ENCODE measurements at places on chromosomes 1 and 21. TPM values are rescaled to one million over a fixed set of nuclear protein-coding genes. Genes with fewer than 3 reads are reported as not detected.

DNA sequence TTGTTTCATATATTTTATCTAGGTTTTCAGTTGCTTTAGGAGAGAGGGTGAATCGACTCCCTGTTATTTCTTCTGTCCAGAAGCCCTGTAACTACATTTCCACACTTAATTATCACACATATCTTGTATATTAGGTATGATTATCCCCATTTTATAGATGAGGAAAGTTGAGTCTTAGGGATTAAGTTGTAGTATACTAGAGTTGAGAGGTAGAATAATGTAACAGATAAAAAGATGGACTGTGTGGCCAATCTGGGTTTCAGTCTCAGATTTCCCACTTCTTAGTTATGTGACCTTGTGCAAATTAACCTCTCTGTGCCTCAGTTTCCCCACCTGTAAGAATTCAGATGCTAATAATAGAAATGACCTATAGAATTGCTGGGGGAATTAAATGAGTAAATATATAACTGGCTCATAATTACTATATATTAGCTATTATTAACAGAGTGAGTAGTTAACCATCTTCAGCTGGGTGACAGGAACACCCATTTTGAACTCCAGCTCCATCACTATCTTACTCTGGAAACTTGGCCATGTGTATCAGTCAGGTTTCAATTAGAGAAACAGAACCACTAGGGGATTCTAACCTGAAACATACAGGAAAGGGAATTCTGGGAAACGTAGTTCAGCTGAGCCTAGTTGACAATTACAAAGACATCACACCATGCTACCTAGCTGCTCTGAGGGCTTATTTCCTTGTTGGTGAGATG is 20.4 kb upstream of the FOXO6 start:
- no peak for DNase-seq

DNA sequence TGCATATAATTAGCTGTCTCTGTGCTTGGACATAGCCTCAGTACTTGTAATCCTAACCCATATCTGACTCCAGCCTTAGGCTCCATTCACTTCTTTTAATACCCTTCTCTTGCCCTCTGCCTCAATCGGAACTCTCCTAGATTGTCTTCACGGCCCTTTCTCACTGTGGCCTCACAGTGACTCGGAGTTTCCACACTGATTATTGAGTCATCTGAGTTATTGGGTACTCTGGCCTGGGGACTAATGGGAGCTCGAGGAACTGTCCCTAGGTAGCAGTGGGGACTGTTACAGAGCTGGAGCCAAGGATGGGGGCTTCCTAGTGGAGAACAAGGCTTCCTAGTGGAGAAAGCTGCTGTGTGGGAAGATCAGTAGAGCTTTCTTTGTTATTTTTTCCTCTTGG is 17.0 kb downstream of the TRAF5 start:
- no peak for DNase-seq

The FCAMR gene
- total RNA-seq, result not detected

DNA sequence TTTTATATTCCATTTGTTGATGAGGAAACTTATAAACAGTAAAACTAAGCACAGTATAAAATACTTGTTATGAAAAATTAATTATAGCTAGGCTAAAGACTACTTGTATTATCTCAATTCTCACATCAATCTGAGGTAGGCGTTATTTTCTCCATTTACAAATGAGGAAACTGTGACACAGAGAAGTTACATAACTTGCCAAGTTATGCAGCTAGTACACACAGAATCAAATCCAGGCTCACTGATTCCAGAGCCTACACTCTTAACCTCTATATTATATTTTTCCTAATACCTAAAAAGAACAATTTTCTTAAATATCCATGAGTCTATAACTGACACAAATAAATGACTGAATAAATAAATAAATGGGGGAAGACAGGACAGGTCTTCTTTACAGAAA is 11.2 kb upstream of the VPS45 start:
- no peak for DNase-seq

The KRTAP13-1 gene
- not detected for total RNA-seq

DNA sequence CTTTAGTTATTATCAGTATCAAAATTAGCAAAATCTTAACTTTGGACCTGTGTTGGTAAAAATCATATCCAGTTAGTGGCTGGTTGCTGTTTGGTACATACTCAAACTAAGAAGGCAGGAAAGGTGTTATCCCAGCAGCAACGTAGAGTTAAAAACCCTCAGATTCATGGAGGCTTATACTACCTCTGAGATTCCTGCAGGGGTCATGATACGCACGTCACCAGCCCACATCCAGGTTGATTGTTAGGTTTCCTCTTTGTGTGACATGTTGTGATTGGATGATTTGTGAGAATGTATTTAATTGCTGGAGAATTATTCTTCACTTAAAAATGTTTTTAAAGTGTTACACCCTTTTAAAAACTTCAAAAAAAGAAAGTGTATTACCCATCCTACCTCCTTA is 423.3 kb upstream of the ADGRL2 start:
- no peak for DNase-seq

The PROX1 gene
- 39.7 TPM for total RNA-seq

DNA sequence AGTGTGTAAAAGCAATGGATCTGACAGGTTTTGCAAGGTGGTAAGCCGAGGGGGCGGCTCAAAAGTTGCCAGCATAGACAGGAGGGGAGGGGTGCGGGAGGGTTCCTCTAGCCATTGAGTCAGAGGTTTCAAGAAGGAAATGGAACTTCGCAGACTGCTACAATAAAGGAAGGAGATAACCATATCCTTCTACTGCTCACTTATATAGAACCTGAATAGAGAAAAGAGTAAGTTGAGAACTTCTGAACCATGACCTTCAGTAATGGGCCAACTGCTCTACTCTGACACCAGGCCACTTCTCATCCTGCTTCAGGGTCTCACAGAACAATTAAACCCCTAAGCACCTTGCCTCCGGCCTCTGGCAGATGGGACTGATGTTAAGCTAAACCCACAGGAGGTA is 26.3 kb upstream of the BCAR3 start:
- no peak for DNase-seq

- DNase-seq, result no peak
These were observed 27.7 kb upstream of the SLC5A9 start for GRCh38 chr1:48194801-48195200.

The TRIM67 gene
- total RNA-seq, result not detected

DNA sequence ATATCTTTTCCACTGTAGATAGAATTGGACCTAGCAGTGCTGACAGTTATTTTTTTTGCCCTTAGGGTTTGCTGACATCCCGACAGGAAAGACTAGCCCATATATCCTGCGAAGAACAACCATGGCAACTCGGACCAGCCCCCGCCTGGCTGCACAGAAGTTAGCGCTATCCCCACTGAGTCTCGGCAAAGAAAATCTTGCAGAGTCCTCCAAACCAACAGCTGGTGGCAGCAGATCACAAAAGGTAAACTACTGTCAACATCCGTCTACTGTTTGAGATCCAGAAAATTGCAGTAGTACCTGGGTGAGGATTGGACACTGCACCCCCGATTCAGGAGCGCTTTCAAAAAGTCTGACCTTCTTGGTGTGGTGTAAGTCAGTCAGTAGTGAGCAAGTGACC is 55.8 kb downstream of the CENPF start:
- no peak for DNase-seq

DNA sequence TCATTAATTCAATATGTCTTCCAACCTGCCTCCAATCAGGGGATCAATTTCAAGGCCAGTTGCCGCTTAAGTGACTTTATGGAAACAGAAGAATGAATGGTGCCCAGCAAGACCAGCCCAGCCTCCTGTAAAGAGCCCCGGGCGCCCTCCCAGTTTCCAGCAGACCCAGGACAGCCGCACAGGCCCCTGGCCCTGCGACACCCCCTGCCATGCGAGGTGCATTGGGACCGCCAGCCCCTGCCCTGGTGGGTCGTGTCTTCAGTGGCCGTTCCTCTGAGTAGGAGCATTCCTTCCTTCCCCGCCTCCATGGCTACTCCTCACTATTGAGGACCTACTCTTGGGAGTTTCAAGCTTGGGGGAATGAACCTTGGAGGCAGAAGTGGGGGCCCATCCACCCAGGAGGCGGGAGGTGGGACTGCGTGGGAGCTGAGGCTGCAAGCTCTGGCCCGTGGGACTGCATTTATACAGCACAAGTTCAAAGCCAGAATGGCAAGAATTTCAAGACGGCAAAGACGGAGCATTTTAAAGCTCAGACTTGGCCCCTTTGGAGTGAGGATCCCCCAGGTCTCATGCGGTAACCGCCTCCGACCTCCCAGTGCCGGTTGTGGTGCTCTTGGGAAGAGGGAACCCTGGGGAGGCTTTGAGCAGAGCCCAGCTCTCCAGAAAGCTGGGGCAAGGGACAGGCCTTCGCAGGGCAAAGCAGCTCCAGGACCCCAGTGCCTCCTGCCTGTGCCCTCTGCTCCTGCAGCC is 73.1 kb upstream of the ACTRT2 start:
- no peak for DNase-seq

DNA sequence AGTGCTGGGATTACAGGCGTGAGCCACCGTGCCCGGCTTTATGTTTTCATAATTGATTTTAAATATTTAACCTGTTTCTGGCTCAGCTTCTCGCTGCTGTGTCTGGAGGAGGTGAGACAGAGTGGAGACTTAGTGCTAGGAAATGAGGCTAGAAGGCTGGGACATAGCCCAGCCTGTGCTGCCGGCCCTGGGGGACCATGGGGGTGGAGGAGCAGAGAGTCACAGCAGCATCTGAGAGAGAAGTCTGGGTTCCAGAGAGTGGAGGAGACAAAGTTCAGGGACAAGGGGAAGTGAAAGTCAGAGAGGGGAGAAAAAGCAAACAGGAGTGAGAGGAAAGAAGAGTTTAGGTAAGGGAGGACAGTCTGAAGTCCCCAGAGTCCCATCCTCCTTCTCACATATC is 71.9 kb downstream of the LHX9 start:
- DNase-seq, result no peak

DNA sequence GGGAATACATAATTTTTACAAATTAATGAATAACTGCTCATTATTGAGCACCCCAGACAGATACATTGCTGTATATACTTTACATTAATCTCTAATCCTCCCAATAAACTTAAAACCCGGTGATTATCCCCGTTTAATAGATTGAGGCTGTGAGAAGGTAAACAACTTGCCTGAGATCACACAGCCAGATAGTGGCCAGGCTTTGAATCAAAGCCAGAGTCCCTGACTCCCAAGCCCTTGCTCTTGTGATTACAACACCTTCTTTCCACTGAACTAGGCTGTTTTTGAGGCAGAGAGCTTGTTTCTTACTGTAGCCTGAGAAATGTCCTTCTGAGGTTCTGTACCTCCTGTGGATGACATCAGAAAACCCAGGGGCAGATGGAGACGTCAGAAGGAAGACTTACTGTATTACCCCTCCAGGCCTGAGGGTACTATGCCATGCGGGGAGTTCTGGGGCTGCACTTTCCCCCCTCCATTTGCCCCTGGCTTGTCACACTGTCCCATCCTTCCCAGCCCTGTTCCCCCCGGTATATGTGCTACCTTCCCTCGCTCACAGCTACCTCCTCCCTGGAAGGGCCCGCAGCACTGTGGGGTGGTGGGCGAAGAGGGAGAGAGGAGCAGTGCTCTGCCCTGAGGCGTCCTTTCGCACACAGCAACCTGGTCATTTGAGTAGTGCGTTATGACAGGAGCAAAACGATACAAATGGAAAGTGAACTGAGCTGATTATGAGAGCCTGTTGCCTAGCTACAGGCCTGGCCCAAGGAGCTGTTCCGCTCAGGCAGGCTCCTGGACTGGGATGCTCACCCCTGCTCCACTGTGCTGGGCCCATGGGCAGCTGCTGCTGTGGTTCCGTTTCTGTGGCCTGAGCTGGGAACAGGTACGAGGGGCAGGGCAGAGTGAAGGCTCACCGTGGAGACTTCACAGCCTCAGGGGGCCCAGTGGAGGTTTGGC is 4.6 kb downstream of the KCNC4 start:
- DNase-seq, result no peak

DNA sequence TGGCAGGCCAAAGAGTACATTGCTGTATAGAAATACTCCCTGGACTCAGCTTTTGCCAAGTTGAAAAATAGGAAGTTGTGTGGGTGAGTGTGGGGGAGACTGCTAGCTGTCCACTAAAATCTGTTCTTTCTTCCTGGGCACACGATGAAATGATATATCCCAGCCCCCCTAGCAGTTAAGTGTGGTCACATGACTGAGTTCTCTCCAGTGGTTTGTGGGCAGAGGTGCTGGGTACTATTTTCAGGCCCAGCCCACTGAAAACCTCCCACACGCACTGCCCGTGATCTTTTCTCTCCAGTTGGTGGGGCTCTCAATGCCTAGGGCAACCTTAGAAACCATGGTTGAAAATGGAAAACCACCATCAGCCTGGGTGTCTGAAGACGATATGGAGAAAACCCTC is 119.7 kb upstream of the LMO4 start:
- no peak for DNase-seq

The HSD17B7 gene
- 5.6 TPM for total RNA-seq

DNA sequence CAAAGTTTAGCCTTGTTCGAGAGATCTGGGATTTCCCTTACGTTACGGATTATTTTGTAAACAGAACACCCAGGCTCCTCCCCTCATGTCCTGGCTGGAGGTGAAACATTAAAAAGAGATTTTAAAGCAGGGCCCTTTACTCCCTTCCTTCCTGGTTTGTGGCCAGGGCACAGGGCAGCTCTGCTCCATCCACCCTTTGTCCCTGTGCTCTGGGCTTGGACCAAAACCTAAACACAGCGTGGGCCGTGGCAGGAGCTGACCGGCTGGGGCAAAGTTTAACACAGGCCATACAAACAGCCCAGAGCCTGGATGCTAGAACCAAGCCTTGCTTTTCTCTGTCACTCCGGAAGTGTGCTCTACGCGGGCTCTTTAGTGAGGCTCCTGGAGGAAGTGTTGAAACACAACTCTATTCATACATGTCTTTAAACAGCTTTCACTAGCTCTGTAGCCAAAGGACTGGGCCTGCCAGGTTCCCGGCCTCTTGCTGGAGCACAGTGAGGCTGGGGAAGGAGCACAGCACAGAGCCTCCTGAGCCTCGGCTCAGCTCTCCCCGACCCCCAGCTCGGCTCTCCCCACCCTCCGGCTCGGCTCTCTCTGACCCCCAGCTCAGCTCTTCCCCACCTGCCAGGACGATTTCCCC is 84.7 kb downstream of the PDE9A start:
- peak; percentile 63 for DNase-seq

DNA sequence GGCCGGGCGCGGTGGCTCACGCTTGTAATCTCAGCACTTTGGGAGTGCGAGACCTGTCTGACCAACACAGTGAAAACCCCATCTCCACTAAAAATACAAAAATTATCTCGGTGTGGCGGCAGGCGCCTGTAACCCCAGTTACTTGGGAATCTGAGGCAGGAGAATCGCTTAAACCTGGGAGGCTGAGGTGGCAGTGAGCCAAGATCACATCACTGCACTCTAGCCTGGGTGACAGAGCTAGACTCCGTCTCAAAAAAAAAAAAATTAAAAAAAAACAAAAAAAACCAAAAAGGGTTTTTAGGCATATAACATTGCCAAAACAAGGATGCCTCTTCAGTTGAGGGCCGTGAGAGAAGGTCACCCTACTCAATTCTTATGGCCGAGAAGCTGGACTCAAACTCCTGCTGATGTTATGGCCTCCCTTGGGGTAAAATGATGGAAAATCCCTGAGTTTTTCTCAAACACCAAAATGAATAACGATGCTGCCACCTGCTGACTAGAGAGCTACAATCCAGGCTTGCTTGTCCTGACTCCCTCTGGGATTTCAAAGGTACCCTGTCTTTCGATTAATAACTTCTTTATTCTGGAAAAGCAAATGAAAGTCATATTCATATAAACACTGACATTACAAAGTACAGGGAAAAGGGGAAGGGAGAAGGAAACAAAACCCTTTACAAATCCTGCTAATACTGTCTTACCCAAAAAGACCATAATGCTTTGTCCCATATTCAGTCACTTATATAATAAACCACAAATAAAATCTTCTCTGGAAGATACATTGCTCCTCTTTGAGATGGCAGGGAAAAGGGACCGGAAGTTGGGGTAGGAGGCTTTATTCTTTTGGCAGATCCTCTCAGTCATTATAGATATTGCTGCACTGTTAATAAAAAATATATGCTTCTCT is 10.7 kb downstream of the RAB42 start:
- DNase-seq, result no peak
